ENCODE measurements at places on chromosomes 11 and 22.
A peak's percentile ranks its signal among the peaks of the same experiment; 100 is the strongest.

GRCh38 chr11:111807076-111807475 lies 40.9 kb upstream of the PPP2R1B start:
- no peak for DNase-seq

DNA sequence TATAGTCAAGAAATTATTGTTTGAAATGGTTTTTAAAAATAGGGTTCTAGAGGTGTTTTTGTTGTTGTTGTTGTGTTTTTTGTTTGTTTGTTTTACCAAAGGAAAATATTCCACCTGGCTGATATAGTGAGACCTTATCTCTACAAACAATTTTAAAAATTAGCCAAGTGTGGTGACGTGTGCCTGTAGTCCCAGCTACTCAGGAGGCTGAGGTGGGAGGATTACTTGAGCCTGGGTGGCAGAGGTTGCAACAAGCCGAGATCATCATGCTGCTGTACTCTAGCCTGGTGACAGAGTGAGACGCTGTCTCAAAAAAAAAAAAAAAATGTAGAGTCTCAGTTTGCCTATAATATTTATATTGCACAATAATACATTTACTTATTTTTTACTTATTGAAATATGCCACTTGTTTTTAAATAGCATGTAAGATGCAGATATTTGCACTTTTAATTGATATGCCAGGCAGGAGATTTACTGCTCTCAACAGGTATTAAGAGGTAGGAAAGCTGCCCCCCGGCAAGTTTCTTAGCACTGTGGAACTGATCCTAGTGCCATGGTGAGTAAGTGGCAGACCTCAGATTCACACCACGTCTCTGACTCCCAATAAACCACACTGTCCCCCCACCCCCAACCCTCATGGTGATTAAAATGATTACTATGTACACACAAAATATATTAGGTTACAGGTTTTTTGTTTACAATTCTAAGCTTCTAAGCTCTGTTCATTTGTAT lies 157.4 kb downstream of the TEAD1 start:
- DNase-seq = no peak

- DNase-seq = no peak
Observed at GRCh38 chr11:132770829-132771530, 761.3 kb downstream of the OPCML start.

GRCh38 chr11:9858822-9859221 lies 194.9 kb downstream of the SWAP70 start:
- DNase-seq = peak; percentile 57

DNA sequence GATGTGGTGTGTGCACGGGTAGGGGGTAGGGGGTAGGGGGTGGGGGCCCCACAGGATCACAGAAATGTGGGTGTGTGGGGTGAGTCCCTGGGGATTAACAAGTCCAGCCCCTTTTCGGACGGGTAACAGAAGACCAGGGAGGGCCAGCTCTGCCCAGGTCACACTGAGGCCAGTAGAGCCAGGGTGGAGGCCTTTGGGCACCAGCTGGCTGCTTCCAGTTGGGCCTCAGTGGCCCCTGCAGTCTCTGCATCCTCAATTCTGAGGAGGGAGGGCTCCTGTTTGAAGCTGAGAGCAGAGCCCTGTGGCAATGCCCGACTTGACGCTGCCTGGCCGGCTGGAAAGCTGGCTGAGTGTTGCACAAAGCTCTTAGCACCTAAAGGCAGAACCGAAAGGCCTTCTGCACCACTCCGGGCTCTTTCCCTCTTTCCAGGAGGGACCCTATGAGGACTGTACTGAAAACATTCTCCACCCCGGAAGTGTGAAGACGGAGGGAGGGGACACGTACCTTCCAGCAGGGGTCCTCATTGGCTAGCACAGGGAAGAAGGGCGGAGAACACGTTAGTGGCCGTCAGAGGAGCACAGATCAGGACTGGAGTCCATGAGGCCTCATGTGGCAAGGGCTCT lies 120.4 kb downstream of the PHF21B start:
- peak; percentile 11 for DNase-seq

DNA sequence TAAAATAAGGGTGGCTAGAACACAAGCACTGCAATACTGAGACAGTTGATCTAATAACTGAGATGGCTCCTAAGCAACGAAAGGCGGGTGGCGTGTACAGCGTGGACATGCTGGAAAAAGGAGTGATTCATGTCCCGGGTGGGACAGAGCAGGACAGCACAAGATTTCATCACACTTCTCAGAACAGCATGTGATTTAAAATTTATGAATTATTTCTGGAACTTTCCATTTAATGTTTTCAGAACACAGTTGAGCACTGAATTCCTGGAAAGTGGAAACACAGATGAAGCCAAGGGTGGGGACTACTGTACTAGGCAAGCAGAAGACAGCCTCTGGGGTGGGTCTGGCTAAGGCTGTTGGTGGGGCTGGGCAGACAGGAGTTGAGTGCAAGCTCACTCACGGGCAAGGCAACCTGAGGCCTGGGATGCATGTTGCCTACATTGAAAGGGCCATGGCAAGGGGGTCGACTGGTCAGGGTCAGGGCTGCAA lies 165.6 kb upstream of the DDI1 start:
- no peak for DNase-seq

Measured in hematopoietic multipotent progenitor cell treated with erythropoietin and hydrocortisone succinate and interleukin-3 and kit ligand, for 4 days (in vitro differentiated cells).